ENCODE measurements at places on chromosomes 6 and 20. TPM values are rescaled to one million over a fixed set of nuclear protein-coding genes. Genes with fewer than 3 reads are reported as not detected.

C20orf204 gene
- total RNA-seq: 0.57 TPM

PPP1R3G gene
- total RNA-seq: 3.0 TPM

CCN5 gene
- 22.5 TPM for total RNA-seq

RFX6 gene
- total RNA-seq: not detected

OLIG3 gene
- total RNA-seq: not detected

HLA-DOA gene
- total RNA-seq: 9.7 TPM

MAP7 gene
- 33.0 TPM for total RNA-seq

TINAG gene
- total RNA-seq: not detected

ALDH8A1 gene
- total RNA-seq: not detected

- no peak for DNase-seq
These were observed 4.6 kb downstream of the SLC29A1 start for GRCh38 chr6:44228031-44228430.

- no peak for DNase-seq
These were observed 108.3 kb upstream of the PHACTR3 start for GRCh38 chr20:59495894-59496510.

GRCh38 chr6:113281431-113281830, 575.7 kb upstream of the MARCKS start:
- no peak for DNase-seq

- no peak for DNase-seq
These were observed 53.9 kb downstream of the ERMARD start for GRCh38 chr6:169805242-169805838.

DNA sequence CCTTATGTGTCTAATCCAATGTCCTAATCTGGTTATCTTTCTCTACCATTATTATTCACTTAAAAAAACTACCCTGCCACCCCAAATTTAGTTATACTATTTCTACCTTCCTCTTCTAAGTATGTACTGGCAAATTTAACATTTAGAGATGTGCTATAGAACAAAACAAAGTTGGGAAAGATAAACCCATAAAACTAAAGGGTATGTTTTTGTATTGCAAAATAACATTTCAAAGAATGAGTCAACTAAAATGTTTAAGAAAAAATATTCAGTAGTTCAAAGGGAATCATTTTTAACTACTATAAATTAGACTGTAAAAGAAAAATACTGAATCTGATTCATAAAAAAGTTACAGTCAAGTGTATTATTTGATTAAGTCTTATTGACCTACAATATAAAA, 103.0 kb downstream of the LMBRD1 start:
- DNase-seq: no peak

- DNase-seq: no peak
These were observed 44.7 kb downstream of the SLC35F1 start for GRCh38 chr6:117951783-117952182.

- DNase-seq: no peak
These were observed 127.3 kb downstream of the ATXN1 start for GRCh38 chr6:16633961-16634360.

GRCh38 chr6:153872946-153873345, 166.1 kb upstream of the OPRM1 start:
- no peak for DNase-seq

- no peak for DNase-seq
These were observed 317.2 kb upstream of the AGPAT4 start for GRCh38 chr6:161590961-161591627.

DNA sequence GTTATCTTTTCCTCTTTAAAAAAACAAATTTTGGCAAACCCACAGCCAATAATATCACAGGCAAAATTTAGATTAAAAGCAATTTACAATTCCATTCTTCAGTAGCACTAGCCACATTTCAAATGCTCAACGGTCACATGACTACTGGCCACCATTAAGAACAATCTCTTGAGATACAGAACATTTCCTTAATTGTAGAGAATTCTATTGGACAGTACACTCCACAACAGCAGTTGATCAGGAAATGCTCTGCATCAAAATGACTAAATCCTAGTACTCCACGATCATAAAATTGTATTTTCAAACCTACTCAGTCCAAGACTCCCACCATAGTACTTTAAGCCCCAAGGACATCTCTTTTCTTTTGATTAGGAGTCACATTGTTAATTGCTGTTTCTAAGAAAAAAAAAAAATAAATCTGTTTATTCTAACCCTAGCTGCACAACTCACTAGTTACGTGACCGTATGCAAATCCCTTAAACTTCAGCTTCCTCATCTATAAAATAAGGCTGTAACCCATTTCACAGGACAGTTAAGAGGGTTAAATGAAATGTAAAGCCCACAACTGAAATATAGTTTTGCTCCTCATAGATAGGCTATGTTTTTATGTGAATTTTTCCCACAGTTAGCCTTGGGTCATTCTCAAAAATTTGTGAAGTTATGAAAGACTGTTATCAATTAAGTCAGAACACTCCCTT, 9.8 kb downstream of the C6orf62 start:
- DNase-seq: no peak

GRCh38 chr6:46637933-46638332, 14.7 kb downstream of the CYP39A1 start:
- DNase-seq: no peak

GRCh38 chr6:13573669-13574110, 711 bp upstream of the SIRT5 start:
- DNase-seq: no peak

DNA sequence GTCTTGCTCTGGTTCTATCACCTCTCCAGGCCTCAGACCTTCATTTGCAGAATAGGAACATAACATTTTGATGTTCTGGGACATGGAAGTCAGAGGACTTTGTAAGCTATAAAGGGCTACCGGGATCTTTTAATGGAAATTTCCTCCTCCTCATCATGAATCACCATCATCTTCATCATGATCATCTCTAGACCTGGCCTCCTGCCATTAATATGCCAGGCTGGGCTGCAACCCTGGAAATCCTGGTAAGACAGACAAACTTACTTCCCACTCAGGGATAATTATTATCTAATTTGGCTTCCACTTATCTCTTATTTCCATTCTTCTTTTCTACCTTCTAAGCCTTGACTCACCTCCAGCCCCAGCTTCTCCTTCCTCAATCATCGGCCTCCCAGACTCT, 41.0 kb upstream of the MRPS18A start:
- no peak for DNase-seq

- no peak for DNase-seq
These were observed 243.0 kb downstream of the BMP2 start for GRCh38 chr20:7010527-7010926.

All from esophagus squamous epithelium (tissue), 5 donors.